Fibroblast of skin of left biceps (primary cell): ENCODE measurements at places on chromosomes 5 and 9.

DNA sequence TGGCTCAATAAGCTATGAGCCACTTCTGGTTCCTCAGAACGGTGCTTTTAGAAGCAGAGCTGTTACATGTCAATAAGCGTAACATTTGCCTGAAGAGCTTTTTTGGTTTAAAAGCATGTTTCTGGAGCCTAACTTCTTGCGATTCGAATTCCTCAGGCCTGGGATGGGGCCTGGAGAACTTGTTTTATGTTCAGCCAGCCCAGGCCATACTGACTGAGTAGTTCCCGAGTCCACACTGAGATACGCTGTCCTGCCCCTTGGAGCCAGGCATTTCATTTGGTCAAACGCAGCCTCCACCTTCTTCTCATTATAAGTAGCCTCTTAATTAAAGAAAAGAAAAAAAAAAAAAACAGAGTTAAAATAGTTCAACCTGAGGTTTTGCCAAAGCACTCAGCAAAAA, 260.6 kb upstream of the ANKRD55 start:
- DNase-seq, result no peak

GRCh38 chr9:116959809-116960208, 272.7 kb downstream of the TRIM32 start:
- DNase-seq, result peak; percentile 3

DNA sequence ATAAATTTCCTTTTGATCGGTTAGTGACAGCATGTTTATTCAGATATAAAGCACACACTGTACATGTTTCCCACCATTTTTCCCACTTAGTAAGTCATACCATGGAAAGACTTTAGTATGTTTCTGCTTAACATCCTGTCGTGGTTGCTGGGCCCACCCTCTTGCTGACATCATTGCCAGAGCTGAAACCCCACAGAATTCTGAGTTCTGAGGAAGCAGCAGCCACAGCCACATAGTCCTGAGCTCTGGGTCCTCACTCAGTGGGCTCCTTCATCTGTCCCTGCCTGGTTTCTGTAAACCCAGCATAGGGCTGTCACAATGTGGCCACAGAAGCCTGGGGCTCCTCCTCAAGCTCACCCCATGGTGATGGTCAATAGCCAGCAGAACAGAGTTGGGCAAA, 441.5 kb downstream of the ENC1 start:
- no peak for DNase-seq

DNA sequence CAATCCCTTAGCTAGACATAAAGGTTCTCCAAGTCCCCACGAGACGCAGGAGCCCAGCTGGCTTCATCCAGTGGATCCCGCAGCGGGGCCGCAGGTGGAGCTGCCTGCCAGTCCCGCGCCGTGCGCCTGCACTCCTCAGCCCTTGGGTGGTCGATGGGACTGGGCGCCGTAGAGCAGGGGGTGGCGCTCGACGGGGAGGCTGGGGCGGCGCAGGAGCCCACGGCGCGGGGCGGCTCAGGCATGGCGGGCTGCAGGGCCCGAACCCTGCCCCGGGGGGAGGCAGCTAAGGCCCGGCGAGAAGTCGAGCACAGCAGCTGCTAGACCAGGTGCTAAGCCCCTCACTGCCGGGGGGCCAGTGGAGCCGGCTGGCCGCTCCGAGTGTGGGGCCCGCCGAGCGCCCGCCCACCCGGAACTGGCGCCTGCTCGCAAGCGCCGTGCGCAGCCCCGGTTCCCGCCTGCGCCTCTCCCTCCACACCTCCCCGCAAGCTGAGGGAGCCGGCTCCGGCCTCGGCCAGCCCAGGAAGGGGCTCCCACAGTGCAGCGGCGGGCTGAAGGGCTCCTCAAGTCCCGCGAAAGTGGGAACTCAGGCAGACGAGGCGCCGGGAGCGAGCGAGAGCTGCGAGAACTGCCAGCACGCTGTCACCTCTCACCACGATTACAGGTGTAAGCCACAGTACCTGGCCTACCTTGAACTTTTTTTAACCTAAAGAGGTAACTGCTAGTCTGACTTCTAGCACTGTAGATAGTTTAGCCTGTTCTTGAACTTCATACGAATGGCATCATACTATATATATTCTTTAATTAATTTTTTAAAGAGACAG, 35.5 kb downstream of the PTGS1 start:
- DNase-seq, result no peak

DNA sequence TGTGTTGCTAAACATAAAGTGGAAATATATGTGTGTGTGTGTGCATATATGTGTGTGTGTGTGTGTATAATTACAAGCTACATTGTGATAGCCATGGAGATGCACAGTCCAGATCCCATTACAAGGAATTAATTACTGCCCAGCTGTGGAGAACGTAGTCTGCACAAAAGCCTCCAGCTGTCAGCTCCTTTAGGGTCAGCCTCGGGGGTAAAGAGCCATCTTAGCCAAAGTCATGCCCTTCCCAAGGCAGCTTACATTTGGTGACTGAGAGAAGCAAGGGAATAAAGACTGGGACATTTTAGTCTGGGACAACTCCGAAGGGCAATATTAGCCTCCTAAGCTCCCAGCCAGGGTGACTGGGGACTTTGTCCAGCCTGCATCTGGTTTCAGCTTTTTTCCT, 21.9 kb upstream of the FOCAD start:
- DNase-seq, result no peak

DNA sequence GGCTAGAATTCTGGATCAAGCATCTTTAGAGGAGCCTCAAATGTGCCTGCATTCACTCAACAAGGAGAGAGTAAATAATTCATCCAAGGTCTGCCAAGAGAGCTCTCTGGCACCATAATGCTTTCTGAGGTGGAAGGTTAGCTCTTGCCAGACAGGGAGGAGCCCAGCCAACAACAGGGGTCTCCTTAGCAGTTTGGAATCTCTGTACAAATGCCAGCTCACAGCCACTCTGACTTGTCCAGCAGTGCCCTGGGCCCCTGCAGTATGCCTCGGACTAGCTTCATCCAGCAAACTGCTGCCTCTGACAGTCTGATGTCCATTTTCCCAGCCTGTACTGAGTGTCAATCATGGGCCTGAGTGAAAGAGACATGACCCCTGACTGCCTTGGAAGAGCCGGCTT, 127.2 kb upstream of the SLC44A1 start:
- DNase-seq, result no peak

DNA sequence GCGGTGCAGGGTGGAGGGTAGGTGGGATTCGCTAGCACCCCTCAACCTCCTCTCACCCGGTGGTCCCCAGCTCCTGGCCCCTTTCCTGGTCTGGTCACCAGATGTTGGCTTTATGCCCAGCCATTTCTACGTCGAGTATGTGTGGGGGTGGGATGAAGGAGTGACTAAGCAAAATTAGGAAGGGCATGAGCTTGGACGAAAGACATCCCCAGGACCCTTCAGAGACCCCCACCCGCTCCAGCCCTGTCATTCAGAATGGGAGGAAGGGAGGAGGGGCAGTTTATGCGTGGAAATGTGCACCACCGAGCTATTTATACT, 742 bp downstream of the BHMT2 start:
- DNase-seq, result no peak

DNA sequence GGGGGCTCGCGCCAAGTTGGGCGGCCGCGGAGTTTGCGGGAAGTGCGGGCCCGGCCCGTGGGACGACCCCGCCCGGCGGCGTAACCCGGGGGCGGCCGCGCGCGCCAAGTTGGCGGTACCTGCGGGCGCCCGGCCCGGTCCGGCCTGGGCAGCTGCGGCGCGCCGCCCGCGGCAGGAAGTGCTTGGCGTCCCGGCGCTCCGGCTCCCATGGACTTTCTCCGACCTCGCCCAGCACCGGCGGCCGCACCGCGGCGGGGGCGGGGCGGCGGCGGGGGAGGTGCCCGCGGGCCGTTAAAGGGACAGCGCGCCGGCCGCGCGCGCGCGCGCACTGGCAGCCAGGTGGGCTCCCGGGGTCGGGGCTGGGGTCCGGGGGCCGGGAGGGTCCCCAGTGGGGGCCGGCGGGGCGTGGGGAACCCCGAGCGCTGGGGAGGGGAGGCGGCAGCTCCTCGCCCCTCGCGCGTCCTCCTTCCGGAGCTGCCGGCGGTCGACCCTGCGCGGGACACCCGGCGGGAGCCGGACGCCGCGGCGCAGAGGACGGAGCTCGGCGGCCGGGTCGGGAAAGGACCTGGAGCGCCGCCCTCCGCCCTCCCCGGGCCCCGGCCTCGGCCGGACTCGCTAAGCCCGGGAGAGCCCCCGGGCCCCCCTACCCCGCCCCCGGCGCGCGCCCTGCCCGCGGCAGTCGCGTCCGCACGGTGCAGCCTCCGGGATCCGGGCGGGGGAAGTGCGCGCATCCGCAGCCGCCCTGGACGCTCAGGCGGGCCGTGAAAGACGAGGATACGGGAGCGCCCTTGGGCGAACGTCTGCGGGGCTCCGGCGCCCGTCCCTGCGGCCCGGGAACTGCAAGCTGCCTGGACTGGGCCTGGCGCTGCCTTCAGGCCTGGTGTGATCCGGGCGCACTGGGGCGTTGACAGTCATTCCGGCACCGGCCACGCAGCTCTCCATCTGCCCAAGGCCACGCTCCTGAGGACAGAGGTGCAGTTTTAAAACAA, at the start of gene NACC2:
TSS of gene NACC2 (minus strand) at position 220 of the 989 bp plus-strand sequence. CDS start 44,768 bp downstream, outside the sequence.
- DNase-seq, result no peak

- DNase-seq, result no peak
Observed at GRCh38 chr9:24071716-24072115, 245.7 kb upstream of the ELAVL2 start.

DNA sequence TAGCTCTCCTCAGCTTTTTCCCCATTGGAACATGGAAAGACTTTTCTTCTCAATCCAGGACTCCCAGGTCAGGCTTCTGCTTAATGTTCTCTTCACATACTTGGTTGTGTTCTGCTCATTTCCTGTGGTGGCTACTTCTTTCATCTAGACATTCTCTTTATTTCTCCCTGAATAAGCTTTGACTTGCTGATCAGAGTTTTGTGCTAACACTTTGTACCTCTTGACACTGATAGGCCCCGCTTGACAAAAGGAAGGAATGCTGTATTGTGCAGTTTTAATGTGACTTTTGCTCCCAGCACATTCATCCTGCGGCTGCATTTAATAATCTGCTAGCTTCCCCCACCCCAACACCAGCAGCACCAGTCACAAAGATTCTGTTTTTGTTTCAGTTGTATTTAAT, 90.9 kb upstream of the MINAR2 start:
- no peak for DNase-seq

GRCh38 chr5:28984639-28985038, 1946.3 kb upstream of the CDH9 start:
- DNase-seq, result no peak

DNA sequence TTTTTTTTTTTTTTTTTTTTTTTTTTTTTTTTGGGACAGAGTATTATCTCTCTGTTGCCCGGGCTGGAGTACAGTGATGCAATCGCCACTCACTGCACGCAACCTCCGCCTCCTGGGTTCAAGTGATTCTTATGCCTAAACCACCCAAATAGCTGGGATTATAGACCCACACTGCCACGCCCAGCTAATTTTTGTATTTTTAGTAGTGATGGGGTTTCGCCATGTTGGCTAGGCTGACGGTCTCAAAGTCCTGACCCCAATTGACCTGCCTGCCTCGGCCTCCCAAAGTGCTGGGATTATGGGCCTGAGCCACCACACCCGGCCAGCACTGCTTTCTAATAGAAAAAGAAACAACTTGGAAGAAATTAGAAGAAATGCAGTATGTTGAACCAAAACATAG, 39.2 kb downstream of the TTC1 start:
- DNase-seq, result no peak

GRCh38 chr5:175712313-175712680, 54.4 kb downstream of the HRH2 start:
- DNase-seq, result no peak

GRCh38 chr5:38830521-38831051, 15.2 kb upstream of the OSMR start:
- no peak for DNase-seq

GRCh38 chr9:18989865-18990264, 43.1 kb downstream of the SAXO1 start:
- no peak for DNase-seq

DNA sequence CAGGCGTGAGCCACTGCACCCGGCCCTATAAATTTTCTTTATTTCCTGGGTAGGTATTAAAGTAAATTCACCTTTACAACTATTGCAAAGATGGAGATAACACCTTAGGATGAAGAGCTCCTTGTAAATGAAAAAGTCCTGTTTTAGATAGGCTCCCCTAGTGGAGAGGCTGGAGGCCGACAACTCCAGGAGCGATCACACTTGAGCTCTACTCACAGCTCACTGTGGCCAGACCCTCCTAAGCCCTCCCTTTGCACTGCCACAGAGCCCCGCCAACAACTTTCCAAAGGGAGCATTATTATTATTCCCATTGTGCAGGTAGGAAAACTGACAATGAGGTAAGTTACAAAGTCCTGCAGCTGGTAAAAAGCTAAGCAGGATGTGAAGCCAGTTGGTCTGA, 139.1 kb upstream of the ERCC6L2 start:
- DNase-seq, result no peak

DNA sequence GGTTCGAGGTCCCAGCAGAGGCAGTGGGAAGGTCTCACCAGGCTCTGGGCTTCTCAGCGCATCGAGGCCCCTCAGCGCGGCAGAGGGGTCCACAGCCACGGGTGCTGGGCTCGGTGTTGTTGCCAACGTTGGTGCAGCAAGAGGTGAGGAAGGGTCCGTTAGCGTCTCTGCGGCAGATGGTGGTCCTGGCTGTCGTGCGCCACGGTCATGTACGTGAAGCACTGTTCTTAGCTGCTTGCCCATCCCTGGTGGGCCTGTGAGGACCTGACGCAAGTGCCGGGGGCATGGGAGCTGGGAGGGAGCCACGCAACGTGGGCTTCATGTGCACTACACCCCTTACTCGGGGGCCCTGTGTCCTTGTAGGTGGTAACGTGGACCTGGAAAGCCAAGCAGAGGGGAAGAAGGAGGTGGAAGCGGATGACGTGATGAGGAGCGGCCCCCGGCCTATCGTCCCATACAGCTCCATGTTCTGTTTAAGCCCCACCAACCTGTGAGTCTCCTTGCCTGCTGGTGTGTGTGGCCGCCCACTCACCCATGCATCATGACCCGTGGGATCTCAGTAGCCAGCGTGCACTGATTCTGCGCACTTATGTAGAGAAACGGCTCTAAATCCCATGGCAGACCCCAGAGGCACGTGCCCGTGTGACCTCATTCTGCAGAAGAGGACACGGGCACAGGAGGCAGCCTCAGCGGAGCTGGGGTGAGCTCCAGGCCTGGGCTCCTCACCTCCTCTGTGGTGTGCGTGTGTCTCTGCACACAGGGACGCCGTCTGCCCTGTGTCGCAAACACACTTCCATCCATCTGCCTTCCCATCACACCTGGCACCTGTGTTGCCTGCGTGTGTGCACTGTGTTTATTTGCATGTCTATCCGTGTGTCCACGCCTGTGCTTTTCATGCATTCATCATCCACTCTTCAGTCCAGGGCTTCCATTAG, 166.1 kb downstream of the CACNA1B start:
- no peak for DNase-seq

DNA sequence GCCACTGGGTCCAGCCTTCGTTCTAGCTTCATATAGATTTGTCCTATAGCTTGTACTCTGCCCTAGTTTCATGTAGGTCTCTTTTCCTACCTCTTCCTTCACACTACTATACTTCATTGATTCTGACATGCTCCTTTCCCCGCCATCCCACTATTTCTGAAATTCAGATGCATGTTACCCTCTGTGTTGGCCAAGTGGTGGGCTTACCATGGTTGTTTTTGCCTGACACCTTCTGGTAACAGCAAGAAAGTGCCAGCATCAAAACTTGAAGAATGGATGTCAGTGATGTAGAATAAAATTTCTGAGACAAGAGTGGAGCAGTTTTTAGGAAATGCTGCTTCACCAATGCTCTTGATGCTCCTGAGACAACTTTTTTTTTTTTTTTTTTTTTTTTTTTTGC, 19.5 kb upstream of the SERINC5 start:
- no peak for DNase-seq
